Suppressor macrophage treated with lipopolysaccharide for 4 hours (primary cell): ENCODE measurements at places on chromosomes 2 and 18.
A peak's percentile ranks its signal among the peaks of the same experiment; 100 is the strongest.

DNA sequence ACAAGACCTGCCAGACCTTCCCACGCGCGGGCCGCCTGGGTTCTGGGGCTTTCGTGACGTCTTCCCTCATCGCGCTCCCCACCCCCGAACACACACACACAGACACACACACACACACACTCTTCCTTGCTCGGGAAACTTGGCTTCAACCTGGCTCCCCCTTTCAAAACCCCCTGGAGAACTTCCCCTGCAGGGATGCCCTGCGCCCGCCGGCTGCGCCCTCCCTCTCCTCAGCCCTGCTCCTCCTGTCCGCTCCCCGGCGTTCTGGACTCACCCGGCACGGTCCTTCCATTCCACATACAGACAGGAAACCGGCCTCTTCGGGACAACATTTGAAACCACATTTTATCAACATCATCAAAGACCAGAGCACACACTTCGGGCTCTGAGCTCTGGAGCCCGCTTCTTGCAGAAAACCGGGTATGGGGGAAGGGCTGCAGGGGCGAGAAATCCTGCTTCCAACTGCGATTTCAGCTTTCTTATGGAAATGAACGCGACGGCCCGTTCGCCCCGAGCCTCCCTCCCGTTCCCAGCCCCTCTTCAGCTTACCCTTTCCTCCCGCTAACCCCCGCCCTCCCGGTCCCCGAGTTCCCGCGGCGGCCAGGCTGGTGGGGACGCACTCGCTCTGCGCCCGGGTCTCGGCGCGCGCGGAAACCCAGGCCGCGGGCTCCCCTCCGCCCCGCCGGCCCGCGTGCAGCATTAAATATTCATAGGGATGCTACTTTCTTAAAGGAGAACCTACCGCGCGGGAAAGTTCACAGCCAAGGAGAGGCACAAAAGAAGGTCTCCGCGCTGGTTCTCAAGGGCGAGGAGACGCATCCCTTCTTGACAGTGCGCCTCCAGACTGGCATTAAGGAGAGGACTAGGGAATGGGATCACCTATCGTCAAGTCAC is 18.3 kb downstream of the POU3F3 start:
- DNase-seq = no peak

GRCh38 chr2:30464544-30465170 is 17.6 kb downstream of the LCLAT1 start:
- no peak for DNase-seq

DNA sequence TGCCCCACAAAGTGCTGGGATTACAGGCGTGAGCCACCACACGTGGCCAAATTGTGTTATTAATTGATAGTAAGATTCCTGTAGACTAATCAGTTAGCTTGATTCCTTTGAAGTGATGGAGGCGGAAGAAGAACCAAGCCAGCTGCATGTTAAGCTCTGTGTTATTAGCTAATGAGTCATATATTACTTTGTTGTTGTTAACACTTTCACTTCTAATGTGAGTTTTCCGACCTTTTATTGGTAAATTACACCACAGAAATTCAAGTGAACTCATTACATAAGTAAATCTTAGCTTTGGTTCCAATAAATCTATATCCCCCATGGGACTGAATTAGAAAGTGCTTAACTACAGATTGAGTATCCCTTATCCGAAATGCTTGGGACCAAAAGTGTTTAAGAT is 20.3 kb downstream of the CHMP1B start:
- no peak for DNase-seq

DNA sequence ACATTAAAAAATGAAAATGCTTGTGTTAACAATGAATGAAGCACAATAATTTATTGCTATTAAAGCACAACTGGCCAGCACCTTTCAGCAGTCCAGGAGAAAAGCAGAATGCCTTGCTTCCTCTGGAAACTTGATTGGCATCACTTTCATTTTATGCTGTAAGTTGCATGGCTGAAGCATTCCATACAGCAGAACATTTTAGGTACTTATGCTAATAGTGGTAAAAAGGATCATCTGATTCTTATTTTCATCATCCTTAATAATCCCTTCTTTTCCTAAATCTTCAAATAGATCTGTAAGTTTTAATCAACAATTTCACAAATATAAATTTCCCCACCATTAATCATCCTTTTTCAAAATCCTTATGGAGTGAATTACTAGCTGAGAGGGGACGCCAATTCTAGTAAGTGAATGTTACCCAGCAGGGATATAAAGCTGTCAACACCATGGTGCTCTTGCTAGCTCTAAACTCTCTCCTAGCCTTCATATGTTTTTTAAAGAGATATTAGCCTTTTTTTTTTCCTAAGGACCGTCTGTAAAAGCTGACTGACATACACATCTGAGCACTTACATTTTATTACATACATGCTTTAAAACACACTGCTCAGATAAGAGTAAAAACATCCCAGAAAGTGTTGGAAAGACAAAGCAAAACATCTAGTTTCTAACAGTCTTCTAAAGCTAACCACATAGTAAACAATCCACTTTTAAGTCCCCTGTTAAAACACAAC is 5.3 kb downstream of the SATB2 start:
- no peak for DNase-seq

- no peak for DNase-seq
Observed at GRCh38 chr2:52904355-52904891, 863.2 kb upstream of the CHAC2 start.

- DNase-seq = peak; percentile 74
Observed at GRCh38 chr18:58682429-58683069, 11.3 kb downstream of the MALT1 start.

- no peak for DNase-seq
Observed at GRCh38 chr2:100107906-100108647, 34.3 kb downstream of the AFF3 start.

DNA sequence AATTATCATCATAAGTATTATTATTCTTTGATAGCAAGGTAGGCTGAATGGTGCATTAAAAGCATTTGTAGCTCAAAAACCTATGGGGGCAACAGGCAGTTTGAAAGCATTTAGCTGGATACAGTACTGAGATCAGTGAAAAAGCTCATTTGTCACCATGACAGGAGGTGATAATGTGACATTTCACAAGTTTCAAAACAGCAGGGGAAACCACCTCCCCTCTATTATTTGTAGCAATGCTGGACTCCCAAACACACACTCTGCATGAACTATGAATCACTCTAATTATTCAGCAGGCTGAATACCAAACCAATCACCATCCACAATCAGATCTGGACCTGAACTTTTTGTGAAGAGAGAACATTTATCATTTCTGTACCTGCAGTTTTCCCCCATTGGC is 63.4 kb downstream of the MYO5B start:
- no peak for DNase-seq

DNA sequence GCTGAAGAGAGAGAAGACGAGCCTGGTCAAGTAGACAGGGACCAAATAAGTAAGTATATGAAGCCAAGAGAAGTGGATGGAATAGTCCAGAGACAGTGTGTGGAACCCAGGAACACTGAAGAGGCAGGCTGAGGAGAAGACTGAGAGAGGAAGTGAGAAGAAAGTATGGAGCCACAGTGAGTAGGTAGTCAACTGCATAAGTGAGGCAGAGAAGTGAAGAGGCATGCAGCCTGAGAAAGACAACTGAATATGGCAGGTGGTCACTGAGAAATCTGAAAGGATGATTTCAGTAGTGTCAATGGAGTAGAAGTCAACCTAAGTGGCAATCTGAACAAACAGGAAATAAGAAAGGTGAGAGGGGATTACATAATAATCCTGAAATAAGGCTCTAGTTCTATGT is 55.4 kb downstream of the CWC22 start:
- no peak for DNase-seq

DNA sequence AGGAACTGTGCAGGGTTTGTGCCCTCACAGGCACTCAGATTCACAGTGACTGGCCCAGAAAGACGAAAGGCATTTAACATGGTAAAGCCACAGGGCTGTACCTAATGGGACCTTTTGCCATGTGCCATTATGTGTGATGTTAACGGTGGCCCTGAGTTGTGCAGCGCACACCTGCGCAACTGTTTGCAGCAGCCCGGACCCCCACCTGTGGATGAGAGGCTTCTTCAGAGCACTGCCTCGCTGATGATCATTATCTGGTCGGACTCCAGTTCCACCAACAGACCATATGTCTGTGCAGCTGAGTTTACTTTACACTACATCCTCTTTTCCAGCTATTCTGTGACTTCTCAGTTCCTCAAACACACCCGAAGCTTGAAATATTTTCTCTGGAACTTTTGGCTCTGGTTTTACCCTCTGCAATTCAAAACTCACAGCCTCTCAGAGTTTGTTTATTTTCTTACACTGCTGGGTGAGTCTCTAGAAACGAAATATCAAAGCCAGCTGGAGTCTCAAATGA is 35.6 kb upstream of the UBE2F start:
- peak; percentile 72 for DNase-seq

- no peak for DNase-seq
Observed at GRCh38 chr2:139805441-139805840, 1025.3 kb upstream of the NXPH2 start.

GRCh38 chr2:11371092-11371937 is 26.9 kb upstream of the ROCK2 start:
- DNase-seq = no peak

DNA sequence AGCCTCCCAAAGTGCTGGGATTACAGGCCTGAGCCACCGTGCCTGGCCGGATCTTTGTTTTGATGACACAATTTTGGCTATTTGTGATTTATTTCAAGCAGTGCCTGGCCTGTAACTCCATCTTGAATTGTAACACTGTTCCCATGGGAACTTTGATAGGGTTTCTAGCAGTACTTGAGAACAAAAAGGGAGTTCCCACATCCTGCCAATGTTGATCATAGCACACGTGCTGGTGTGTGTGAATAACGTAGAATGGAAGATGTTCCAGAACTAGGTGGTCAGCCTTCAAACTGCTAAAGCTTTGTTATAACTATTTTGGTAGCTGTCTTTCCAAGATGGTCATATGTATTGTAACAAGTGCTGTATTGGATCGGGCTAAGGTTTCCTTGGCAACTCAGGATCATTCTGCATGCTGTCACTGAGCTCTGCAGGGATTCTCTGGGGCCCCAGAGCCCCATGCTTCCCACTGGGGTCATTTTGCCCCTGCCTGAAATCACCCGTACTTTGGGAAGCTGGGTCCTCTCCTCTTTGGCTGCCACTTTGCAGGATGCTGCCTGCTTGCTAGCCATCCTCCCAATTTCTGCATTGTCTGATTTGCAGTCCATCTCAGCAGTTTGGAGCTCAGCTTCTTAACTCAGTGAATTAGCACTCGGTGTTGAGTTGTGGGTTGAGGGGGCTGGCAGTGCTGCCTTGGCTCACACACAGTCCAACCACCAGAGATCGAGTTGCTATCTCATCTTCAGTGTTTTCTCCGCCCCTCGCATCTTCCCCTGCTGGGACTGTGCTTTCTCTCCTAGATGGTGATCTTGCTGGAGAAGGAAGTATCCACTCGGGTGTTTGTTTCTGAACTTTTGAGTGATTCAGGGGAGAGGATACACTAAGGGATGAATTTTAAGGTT is 26.8 kb downstream of the SH3RF3 start:
- no peak for DNase-seq

DNA sequence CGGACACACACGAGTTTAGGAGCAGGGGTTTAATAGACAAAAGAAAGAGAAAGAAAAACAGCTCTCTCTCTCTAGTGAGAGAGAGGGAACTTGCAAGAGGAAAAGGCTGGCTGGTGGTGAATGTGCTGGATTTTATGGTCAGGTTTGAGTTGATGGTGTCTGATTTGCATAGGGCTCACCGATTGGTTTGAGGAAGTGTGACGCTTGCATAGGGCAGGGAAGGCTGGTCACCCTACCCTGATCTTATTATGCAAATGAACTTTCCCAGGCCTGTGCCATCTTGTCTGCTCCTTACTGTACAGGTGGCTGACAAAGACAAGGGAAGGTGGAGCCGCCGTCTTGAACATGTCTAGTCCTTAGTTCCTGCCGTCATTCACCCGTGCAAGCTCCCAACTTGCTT is 408.9 kb downstream of the RIT2 start:
- no peak for DNase-seq

- DNase-seq = no peak
Observed at GRCh38 chr2:176325732-176326131, 56.5 kb downstream of the MTX2 start.

DNA sequence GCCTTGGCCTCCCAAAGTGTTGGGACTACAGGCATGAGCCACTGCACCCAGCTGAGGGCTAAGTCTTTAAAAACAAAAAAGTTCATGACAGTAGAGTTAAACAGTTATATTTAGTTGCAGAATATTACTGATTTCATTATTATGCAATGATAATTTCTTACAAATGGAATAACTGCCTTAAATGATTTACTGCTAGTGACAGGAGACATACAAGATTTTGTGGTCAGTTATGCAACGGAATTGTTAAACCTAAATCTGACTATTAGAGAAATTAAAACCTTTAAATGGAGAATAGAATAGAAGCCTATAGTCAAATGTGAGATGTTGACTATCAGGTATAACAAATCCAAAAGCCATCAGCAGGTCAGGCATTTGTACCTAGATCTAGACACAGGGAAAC is 10.3 kb upstream of the DNAJC10 start:
- DNase-seq = no peak

GRCh38 chr2:115083225-115083624 is 640.8 kb downstream of the DPP10 start:
- DNase-seq = no peak

DNA sequence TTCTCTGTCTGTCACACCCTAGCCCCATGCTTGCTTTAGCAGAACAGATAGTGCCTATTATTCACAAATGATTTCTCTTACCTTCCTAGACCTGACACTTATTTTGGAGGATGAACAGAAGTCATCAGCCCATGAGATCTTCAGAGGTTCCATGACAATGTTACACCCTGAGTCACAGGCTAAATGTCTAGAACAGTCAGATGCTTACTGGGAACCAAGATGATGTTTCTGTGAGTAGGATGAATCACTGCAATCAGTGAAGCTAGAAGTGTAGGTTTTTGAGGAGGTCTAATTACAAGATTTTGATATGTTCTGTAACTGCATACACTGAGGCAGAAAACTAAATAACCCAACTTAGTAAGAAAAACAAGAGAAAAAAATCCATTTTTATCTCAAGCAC is 123.0 kb upstream of the THUMPD2 start:
- DNase-seq = peak; percentile 5

GRCh38 chr2:68730828-68731227 is 3.8 kb upstream of the ARHGAP25 start:
- DNase-seq = peak; percentile 59

- no peak for DNase-seq
Observed at GRCh38 chr2:27833931-27834330, 56.3 kb downstream of the RBKS start.

GRCh38 chr2:58862244-58862643 is 621.1 kb upstream of the FANCL start:
- peak; percentile 52 for DNase-seq

DNA sequence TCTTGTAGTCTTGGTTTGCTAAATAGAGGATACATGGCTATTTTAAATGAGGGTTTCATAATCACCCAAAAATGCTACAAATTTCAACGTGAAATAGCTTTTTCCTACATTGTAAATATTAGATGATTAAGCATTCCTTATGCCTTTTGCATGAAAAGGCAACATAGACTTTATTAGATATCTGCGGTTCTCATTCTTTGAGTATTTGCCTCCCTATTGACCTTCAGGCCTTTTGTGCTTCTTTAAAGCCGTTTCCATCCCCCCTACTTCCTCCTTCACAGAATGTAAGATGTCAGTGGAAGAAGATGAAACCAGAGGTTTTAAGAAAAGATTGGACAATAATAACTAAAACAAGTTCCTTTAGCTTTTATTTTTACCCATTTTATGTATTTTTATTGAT is 144.1 kb downstream of the UBE2E3 start:
- DNase-seq = no peak

GRCh38 chr2:157427003-157427921 is 16.6 kb downstream of the CYTIP start:
- no peak for DNase-seq

GRCh38 chr2:12732651-12733050 is 15.9 kb downstream of the TRIB2 start:
- DNase-seq = no peak

GRCh38 chr2:100053087-100053885 is 89.1 kb downstream of the AFF3 start:
- DNase-seq = no peak
